ENCODE measurements at places on chromosomes 6 and 20. TPM values are rescaled to one million over a fixed set of nuclear protein-coding genes. Genes with fewer than 3 reads are reported as not detected.
A peak's percentile ranks its signal among the peaks of the same experiment; 100 is the strongest.

Gene KCNK5
- not detected for total RNA-seq

Gene ELOVL2
- 0.29 TPM for total RNA-seq

Gene ULBP1
- 0.88 TPM for total RNA-seq

Gene ADTRP
- 0.72 TPM for total RNA-seq

Gene NEU1
- total RNA-seq, result 117 TPM

Gene MAP3K5
- total RNA-seq, result 7.4 TPM

Gene FERMT1
- total RNA-seq, result 2.1 TPM

Gene C6orf52
- total RNA-seq, result not detected

- no peak for DNase-seq
- peaks cover 45% of the 10 kb centered on the region for H3K4me1 ChIP-seq
- peak overlapping the region; percentile 11 for H3K27ac ChIP-seq
- no peaks in the 10 kb centered on the region for H3K36me3 ChIP-seq
- no peak overlapping the region for H3K4me3 ChIP-seq
Observed at GRCh38 chr6:163526346-163526745, 111.8 kb downstream of the QKI start.

GRCh38 chr20:17611540-17612286 is 41.8 kb downstream of the DSTN start:
- H3K27me3 ChIP-seq, result no peaks in the 10 kb centered on the region
- H3K4me3 ChIP-seq, result no peak overlapping the region
- peak overlapping the region; percentile 85 for H3K27ac ChIP-seq
- H3K36me3 ChIP-seq, result peaks cover 67% of the 10 kb centered on the region
- DNase-seq, result peak; percentile 72
- H3K4me1 ChIP-seq, result peaks cover 11% of the 10 kb centered on the region

- DNase-seq, result no peak
- H3K27ac ChIP-seq, result no peak overlapping the region
- no peaks in the 10 kb centered on the region for H3K4me1 ChIP-seq
- H3K36me3 ChIP-seq, result no peaks in the 10 kb centered on the region
- no peaks in the 10 kb centered on the region for H3K27me3 ChIP-seq
Observed at GRCh38 chr6:12037798-12038197, 25.7 kb downstream of the HIVEP1 start.

DNA sequence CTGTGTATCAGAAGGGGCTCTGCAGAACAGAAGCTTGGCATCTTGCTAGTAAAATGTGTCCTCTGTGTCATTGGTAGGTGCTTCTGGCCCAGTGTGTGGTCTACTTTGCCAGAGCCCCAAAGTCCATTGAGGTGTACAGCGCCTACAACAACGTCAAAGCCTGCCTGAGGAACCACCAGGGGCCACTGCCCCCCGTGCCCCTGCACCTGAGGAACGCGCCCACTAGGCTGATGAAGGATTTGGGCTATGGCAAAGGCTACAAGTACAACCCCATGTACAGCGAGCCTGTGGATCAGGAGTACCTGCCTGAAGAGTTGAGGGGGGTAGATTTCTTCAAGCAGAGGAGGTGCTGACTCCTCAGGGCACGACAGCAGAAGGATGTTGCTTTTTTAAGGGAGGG is 19.7 kb downstream of the WRNIP1 start:
- H3K4me1 ChIP-seq, result peaks cover 12% of the 10 kb centered on the region
- no peak overlapping the region for H3K27ac ChIP-seq
- no peak for DNase-seq
- H3K36me3 ChIP-seq, result peaks cover 32% of the 10 kb centered on the region
- no peaks in the 10 kb centered on the region for H3K27me3 ChIP-seq

DNA sequence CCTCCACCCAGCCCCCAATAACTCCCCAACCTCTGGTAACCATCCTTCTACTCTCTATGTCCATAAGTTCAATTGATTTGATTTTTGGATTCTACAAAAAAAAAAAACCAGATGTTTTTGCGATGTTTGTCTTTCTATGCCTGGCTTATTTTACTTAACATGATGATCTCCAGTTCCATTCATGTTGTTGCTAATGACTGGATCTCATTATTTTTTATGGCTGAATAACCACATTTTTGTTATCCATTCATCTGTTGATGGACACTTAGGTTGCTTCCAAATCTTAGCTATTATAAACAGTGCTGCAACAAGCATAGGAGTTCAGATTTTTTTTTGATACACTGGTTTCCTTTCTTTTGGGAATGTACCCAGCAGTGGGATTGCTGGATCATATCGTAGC is 98.8 kb downstream of the LYRM2 start:
- H3K4me3 ChIP-seq, result no peak overlapping the region
- no peaks in the 10 kb centered on the region for H3K27me3 ChIP-seq
- H3K36me3 ChIP-seq, result no peaks in the 10 kb centered on the region
- H3K4me1 ChIP-seq, result no peaks in the 10 kb centered on the region

- H3K36me3 ChIP-seq, result peaks cover 40% of the 10 kb centered on the region
- DNase-seq, result no peak
- H3K27me3 ChIP-seq, result no peaks in the 10 kb centered on the region
Observed at GRCh38 chr6:17820055-17820454, 113.3 kb upstream of the NUP153 start.

DNA sequence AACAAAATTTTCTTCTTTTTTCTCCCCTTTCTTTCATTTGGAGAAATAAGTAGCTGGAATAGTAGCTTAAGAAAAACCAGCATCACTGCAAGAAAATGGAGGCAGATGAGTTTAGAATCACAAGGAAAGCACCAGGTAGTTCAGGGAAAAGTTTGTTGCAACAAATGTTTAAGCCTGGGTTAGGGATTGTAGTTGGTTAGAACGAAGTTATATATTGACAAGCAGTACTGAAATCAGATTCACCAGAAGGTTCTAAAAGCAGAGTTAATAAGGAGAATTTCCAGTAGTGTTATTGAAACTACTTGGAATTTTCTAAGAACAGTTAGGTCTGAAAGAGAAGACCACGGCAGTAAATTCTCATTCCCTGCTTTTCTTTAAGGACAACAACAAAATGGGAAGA is 70.2 kb downstream of the BMP2 start:
- no peak overlapping the region for H3K4me3 ChIP-seq
- no peaks in the 10 kb centered on the region for H3K4me1 ChIP-seq
- H3K27ac ChIP-seq, result no peak overlapping the region
- no peak for DNase-seq

DNA sequence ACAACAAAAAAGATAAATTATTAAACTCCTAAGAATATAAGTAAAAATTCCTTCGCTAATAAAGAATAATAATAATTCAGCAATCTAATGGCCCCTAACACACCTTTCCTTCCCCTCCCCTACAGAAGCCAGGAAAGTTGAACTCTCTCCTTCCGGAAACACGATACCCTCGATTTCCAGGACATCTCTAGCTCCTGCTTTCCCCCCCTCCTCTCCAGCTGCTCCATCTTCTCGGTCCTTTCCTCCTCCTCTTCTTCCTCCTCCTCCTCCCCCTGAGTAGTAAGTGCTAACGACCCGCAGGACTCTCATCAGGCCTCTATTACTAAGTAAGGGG is 603 bp downstream of the TASP1 start:
- H3K27ac ChIP-seq, result peak overlapping the region; percentile 89
- H3K36me3 ChIP-seq, result no peaks in the 10 kb centered on the region
- H3K4me3 ChIP-seq, result peak overlapping the region; percentile 84
- DNase-seq, result no peak

DNA sequence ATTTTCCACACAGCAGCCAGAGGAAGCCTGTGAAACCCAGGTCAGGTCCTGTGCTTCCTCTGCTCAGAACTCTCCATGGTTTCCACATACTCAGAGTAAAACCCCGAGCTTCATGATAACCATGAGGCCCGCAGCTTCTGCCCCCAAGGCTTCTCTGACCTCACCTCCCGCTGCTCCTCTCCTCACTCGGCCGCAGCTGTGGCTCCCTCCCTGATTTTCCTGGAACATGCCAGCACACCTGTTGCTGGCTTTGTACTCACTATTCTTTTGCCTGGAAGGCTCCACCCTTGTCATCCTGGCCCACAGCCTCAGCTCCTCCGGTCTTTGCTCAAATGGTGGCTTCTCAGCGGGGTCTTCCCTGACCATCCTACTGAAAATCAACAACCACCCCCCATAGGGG is 341.7 kb downstream of the PREX1 start:
- H3K27me3 ChIP-seq, result peaks cover 11% of the 10 kb centered on the region
- no peaks in the 10 kb centered on the region for H3K4me1 ChIP-seq
- H3K36me3 ChIP-seq, result no peaks in the 10 kb centered on the region
- H3K4me3 ChIP-seq, result no peak overlapping the region

- H3K27me3 ChIP-seq, result peaks cover 17% of the 10 kb centered on the region
- peak overlapping the region; percentile 27 for H3K27ac ChIP-seq
- no peak overlapping the region for H3K4me3 ChIP-seq
- H3K36me3 ChIP-seq, result no peaks in the 10 kb centered on the region
- no peak for DNase-seq
Observed at GRCh38 chr20:24100370-24101011, 111.9 kb upstream of the GGTLC1 start.

DNA sequence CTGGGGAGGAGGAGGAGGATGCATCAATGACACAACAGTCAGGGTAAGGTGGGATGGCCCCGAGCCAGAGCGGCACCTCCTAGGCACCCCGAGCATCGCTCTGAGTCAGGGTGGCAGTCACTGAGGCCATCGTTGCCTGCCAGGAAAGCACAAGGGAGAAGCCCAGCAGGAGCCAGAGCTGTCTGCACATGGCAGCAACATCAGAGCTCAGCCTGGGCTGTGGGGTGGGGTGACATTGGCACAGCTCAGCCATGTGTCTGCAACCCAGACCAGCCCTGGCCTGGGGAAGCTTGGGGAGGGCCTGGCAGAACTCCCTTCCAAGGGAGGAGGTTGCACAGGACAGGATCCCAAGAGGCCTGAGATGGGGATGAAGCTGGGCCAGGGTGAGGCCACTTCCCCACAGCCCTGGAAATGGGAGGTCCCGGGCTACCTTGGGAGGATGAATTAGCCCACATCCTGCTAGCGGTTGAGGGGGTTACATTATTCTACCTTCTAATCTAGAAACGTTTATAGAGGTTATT is 255.6 kb downstream of the MAFB start:
- no peak overlapping the region for H3K4me3 ChIP-seq
- no peak for DNase-seq
- no peak overlapping the region for H3K27ac ChIP-seq
- H3K4me1 ChIP-seq, result peaks cover 2% of the 10 kb centered on the region
- H3K27me3 ChIP-seq, result peaks cover 3% of the 10 kb centered on the region
- H3K36me3 ChIP-seq, result no peaks in the 10 kb centered on the region

- H3K4me1 ChIP-seq, result no peaks in the 10 kb centered on the region
- no peak overlapping the region for H3K27ac ChIP-seq
- no peak overlapping the region for H3K4me3 ChIP-seq
- H3K27me3 ChIP-seq, result no peaks in the 10 kb centered on the region
Observed at GRCh38 chr20:8523684-8524083, 391.6 kb downstream of the PLCB1 start.

- H3K27me3 ChIP-seq, result no peaks in the 10 kb centered on the region
- no peaks in the 10 kb centered on the region for H3K4me1 ChIP-seq
- no peak for DNase-seq
- H3K27ac ChIP-seq, result no peak overlapping the region
- no peaks in the 10 kb centered on the region for H3K36me3 ChIP-seq
Observed at GRCh38 chr6:153962555-153962954, 76.5 kb upstream of the OPRM1 start.

GRCh38 chr6:44076356-44077213 is 50.7 kb downstream of the MRPL14 start:
- no peak overlapping the region for H3K4me3 ChIP-seq
- H3K27me3 ChIP-seq, result no peaks in the 10 kb centered on the region
- peaks cover 34% of the 10 kb centered on the region for H3K4me1 ChIP-seq
- no peak overlapping the region for H3K27ac ChIP-seq
- H3K36me3 ChIP-seq, result no peaks in the 10 kb centered on the region

DNA sequence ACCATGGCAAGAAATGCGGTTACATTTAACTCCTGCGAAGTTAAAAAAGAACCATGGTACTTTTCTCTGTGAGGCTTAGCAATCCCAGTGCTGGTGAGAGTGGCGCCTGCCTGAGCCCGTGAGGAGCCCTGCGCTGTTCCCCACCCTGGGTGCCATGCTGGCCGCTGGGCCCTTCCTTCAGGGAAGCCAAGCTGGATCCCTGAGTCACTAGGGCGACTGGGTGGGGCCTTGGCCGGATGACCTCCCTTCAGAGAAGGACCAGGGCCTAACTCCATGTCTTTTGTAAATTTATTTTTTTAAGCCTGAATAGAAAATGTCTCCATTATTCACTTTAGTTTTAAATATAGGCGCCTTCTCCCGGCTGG is 209.1 kb downstream of the ERMARD start:
- no peak overlapping the region for H3K27ac ChIP-seq
- DNase-seq, result peak; percentile 29
- H3K4me1 ChIP-seq, result no peaks in the 10 kb centered on the region
- H3K36me3 ChIP-seq, result no peaks in the 10 kb centered on the region
- no peak overlapping the region for H3K4me3 ChIP-seq

DNA sequence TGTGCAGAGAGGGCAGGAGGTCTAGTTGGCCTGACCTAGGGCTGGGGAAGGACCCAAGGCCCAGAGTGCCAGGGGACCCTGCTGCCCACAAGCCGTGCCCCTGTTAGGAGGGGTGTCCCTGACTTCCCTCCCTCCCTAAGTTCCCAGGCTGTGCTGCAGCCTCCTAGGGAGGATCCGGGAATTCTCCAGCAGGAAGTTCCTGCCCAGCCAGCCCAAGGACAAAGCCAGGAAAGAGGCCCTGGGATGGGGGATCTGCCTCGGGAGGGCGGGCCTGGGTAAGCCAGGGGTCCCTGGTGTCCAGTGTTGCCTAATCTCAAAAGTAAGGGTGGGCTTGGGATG is 9.3 kb upstream of the BAK1 start:
- H3K27ac ChIP-seq, result no peak overlapping the region
- no peak overlapping the region for H3K4me3 ChIP-seq
- no peaks in the 10 kb centered on the region for H3K36me3 ChIP-seq

- H3K27ac ChIP-seq, result no peak overlapping the region
- peak; percentile 9 for DNase-seq
- H3K27me3 ChIP-seq, result no peaks in the 10 kb centered on the region
- no peaks in the 10 kb centered on the region for H3K36me3 ChIP-seq
Observed at GRCh38 chr6:82068721-82069120, 178.8 kb downstream of the IBTK start.

- no peak overlapping the region for H3K4me3 ChIP-seq
- no peaks in the 10 kb centered on the region for H3K27me3 ChIP-seq
- no peaks in the 10 kb centered on the region for H3K4me1 ChIP-seq
- DNase-seq, result no peak
- no peak overlapping the region for H3K27ac ChIP-seq
Observed at GRCh38 chr6:103675807-103676406, 1183.8 kb downstream of the HACE1 start.

GRCh38 chr6:17293395-17293794 is 12.2 kb downstream of the RBM24 start:
- no peak overlapping the region for H3K27ac ChIP-seq
- no peaks in the 10 kb centered on the region for H3K4me1 ChIP-seq
- H3K27me3 ChIP-seq, result no peaks in the 10 kb centered on the region
- no peak overlapping the region for H3K4me3 ChIP-seq
- no peak for DNase-seq
- H3K36me3 ChIP-seq, result no peaks in the 10 kb centered on the region

DNA sequence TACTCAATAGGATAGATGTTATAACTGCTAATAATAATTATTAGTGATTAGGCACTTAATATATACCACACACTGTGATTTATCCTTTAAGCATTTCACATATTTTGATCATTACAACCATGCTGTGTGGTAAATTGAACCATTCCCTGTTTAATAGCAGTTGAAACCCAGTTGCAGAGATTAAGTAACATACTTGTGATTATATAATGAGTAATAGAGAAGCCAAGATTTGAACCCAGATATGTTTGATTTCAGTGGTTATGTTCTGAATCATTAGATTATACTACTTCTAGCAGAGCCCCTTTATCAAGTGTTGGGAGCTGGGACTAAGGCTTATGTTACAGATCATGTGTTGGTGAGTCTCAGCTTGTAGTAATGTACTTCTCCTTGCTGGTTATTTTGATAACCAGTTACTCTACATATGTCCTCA is 44.1 kb downstream of the STK4 start:
- H3K36me3 ChIP-seq, result peaks cover 4% of the 10 kb centered on the region
- DNase-seq, result peak; percentile 23
- peaks cover 49% of the 10 kb centered on the region for H3K4me1 ChIP-seq
- H3K27ac ChIP-seq, result peak overlapping the region; percentile 83
- H3K27me3 ChIP-seq, result no peaks in the 10 kb centered on the region

All from osteoblast (primary cell).